ENCODE measurements at places on chromosomes 7 and 10.
A peak's percentile ranks its signal among the peaks of the same experiment; 100 is the strongest.

- DNase-seq = no peak
Observed at GRCh38 chr7:112254156-112254555, 47.7 kb downstream of the ZNF277 start.

DNA sequence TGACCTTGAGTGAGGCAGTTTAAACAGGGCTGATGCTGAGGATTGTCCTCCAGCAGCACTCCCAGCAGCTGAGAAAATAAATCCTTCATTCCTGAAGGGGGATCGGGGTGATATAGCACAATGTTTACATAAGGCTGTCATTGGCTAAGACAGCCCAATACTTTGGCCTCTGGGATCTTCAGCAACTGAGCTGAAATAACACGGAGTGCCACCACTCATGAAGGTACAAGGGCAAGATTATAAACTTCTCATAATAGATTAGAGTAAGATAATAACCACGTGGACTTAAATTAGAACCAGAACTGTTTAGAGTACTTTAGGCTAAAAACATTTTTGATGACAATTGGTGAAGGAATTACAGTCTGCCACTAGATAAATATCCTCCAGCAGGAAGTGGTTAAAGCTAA lies 70.0 kb upstream of the PAPSS2 start:
- DNase-seq = peak; percentile 29

- DNase-seq = no peak
Observed at GRCh38 chr7:28771906-28772622, 186.1 kb downstream of the TRIL start.

DNA sequence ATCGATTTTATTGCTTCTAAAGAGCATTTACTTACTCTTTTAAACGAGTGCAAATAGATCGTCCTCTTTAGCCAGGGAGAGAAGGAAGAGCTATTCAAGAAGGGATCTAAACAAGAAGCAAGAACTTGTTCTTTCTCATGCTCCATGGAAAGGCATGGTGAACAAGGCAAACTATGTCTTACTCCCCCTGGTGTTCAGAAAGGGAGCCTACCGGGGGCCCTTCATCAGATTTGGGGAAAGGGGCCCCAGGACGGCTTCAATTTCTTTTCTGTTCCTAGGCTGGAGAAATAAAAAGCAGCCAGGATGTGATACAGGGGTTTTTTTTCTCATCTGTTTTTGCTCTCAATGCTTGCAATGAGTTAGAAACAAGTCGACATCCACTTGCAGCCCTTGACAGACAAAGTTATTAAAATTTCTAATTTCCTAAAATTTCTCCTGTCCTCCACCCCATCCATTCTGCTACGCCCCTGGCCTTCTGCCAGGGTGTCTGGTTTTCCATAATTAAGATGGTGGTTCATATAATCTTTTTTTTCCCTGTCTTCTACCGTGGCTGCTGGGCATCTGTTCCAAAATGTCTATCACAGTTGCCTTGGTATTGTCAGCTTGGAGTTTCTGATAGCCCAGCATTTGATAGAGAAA lies 214.4 kb downstream of the CREB5 start:
- peak; percentile 45 for DNase-seq

DNA sequence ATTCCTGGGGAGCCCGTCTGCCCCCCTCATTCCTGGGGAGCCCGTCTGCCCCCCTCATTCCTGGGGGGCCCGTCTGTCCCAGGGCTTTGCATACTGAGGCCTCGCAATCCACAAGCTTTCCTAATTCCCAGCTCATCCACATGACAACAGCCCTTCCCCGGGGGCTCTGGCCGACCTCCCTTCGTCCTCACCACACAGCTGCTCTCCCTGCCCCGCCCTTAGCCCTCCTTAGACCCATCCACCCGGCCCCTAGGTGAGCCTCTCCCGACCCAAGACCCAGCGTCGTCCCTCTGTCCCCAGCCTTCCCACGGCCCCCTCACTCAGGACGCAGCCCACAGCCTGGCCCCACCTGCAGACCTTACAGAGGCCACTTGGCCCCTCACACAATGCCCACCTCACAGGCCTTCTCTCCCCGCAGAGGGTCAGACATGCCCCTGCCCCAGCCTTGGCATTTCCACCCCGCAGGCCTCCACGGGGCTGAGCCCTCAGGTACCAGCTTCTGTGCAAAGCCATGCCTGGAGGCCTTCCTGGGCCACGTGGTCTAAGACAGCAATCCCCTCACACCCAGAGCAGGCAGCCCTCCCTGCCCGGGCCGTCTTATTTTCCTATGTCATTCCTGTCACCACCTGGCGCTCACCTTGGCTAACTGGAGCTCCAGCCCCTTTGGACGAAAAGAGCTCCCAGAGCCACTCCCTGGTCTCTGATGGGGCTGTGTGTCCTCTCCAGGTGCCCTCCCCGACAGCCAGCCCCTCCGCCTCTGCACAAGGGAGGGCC lies 3.5 kb upstream of the FAM20C start:
- no peak for DNase-seq

GRCh38 chr7:2572101-2572842 lies 13.5 kb downstream of the IQCE start:
- no peak for DNase-seq
